ENCODE measurements at places on chromosomes 1 and 21.
A peak's percentile ranks its signal among the peaks of the same experiment; 100 is the strongest.

GRCh38 chr1:6246497-6247467 lies 2.8 kb downstream of the HES3 start:
- H3K4me1 ChIP-seq = peaks cover 17% of the 10 kb centered on the region
- no peak overlapping the region for H3K4me3 ChIP-seq
- H3K27me3 ChIP-seq = peaks cover 67% of the 10 kb centered on the region
- no peak overlapping the region for H3K27ac ChIP-seq
- peak; percentile 74 for DNase-seq

GRCh38 chr1:108502138-108502537 lies 52.0 kb downstream of the NBPF6 start:
- no peak overlapping the region for H3K4me3 ChIP-seq
- no peak overlapping the region for H3K27ac ChIP-seq
- H3K4me1 ChIP-seq = no peaks in the 10 kb centered on the region
- no peaks in the 10 kb centered on the region for H3K36me3 ChIP-seq
- H3K27me3 ChIP-seq = no peaks in the 10 kb centered on the region
- DNase-seq = no peak

- H3K27ac ChIP-seq = peak overlapping the region; percentile 34
- H3K36me3 ChIP-seq = no peaks in the 10 kb centered on the region
Measured at GRCh38 chr1:15156807-15157380, 3.3 kb downstream of the TMEM51 start.

DNA sequence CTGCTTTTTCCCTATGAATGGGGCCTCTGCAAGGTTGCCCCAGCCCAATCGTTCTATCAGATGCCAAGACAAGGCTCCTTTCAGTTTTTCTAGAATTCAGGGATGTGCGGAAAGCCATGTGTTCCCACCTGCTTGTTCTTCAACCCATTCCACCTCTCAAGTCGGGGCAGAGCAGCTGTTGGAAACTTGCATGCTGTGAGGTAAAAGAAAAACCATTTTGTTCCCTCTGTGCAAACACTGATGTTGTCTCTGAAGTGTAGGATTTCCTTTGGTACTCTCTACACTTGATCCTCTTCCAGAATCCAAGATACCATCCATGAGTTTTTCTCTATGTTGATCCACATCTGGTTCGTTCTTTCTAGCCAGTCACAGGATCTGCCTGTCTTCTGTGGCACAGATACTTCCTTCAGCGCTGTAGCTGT lies 7.3 kb downstream of the IER5 start:
- H3K36me3 ChIP-seq = no peaks in the 10 kb centered on the region
- H3K4me3 ChIP-seq = no peak overlapping the region
- no peak for DNase-seq
- H3K27ac ChIP-seq = peak overlapping the region; percentile 2
- H3K4me1 ChIP-seq = peaks cover 61% of the 10 kb centered on the region
- H3K27me3 ChIP-seq = no peaks in the 10 kb centered on the region

DNA sequence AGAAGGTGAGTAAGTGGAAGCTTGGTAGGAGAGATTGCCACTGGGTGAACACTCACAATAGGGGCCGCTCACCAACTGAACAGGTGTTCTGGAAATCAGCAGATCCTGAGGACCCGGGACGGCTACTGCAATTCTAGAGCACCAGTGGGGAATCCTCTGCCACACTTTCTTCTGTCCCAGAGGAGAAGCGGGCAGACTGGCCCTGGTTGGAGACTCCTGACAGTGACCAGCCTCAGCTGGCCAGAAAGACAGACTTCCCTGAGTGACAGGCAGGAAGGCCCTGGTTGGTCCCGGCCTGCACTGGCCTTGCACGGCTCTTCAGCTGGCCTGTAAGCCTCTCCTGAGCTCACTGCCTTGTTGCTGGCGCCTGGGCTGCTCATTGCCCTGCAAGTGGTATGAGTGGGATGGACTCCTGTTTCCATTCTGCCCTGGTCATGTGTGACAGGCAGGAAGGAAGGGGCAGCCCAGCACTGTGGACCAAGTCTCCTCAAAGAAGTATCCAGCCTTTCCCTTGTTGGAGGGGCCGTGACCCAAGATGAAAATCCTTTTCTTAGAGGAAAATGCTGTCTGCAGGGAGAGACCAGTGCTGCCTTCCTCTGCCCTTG lies 34.5 kb downstream of the MAN1C1 start:
- no peaks in the 10 kb centered on the region for H3K27me3 ChIP-seq
- H3K4me1 ChIP-seq = peaks cover 25% of the 10 kb centered on the region
- H3K36me3 ChIP-seq = no peaks in the 10 kb centered on the region
- DNase-seq = no peak

DNA sequence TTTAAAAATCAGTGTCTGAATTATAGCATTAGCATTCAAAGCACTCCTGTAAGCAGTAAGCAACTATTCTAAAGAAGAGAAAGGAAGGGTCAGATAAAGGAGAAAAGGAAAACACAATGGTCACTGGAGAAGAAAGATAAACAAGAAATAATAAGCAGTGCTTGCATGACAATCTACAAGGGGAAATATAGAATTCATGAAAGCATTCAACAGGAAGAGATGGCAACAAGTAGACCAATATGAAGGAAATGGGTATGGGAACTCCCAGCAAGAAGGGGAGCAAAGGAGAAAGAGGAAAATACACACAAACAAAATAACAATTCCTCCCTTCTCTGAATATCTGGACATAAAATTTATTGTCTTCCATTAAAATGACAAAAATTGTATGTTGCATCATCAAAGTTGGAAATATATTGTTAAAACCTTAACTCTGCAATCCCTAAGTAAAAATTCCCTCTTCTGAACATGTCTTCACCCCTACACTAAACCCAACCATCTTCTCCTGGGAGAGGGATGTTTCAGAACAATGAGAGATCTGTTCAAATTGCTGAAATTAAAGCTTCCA lies 206.3 kb upstream of the SAMSN1 start:
- no peak overlapping the region for H3K4me3 ChIP-seq
- no peaks in the 10 kb centered on the region for H3K4me1 ChIP-seq
- H3K27me3 ChIP-seq = no peaks in the 10 kb centered on the region
- DNase-seq = no peak
- no peak overlapping the region for H3K27ac ChIP-seq
- H3K36me3 ChIP-seq = no peaks in the 10 kb centered on the region

- peak overlapping the region; percentile 50 for H3K27ac ChIP-seq
- H3K27me3 ChIP-seq = no peaks in the 10 kb centered on the region
- H3K4me3 ChIP-seq = no peak overlapping the region
- H3K4me1 ChIP-seq = peaks cover 37% of the 10 kb centered on the region
- peak; percentile 82 for DNase-seq
Measured at GRCh38 chr21:25934771-25935224, 200.0 kb downstream of the GABPA start.

DNA sequence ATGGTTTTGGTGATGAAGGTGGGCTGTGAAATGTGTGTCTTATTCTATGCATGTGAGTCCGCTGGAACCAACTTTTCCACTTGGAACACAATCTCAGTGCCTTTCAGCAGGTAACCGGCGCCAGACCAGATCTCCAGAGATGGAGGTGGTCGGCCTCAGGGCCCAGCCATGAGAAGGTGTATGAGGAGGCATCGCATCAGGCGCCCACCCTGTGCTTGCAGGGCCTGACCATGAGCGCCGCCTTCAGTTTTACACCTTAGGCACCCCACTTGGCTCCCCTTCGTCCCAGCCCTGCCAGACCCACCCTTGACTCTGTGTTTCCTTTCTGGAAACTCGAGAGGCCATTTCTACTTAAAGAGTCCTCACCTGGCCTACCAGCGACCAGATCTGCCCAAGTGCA lies 48.6 kb upstream of the ATF3 start:
- H3K27ac ChIP-seq = no peak overlapping the region
- no peaks in the 10 kb centered on the region for H3K27me3 ChIP-seq
- H3K4me1 ChIP-seq = no peaks in the 10 kb centered on the region
- no peaks in the 10 kb centered on the region for H3K36me3 ChIP-seq

GRCh38 chr1:25645637-25646400 lies 29.2 kb downstream of the MAN1C1 start:
- no peaks in the 10 kb centered on the region for H3K36me3 ChIP-seq
- H3K27ac ChIP-seq = no peak overlapping the region
- peaks cover 18% of the 10 kb centered on the region for H3K4me1 ChIP-seq
- peak; percentile 41 for DNase-seq
- no peak overlapping the region for H3K4me3 ChIP-seq
- H3K27me3 ChIP-seq = no peaks in the 10 kb centered on the region

- peak within 1 kb of the TSS; percentile 78 for H3K27ac ChIP-seq
- peak within 1 kb of the TSS; percentile 20 for H3K4me3 ChIP-seq
- H3K27me3 ChIP-seq = no peaks in the 10 kb centered on the region
- no peaks in the 10 kb centered on the region for H3K4me1 ChIP-seq
- H3K36me3 ChIP-seq = no peaks in the 10 kb centered on the region
- peak; percentile 29 for DNase-seq
Measured at GRCh38 chr1:159076438-159077119, at the start of gene AIM2. Gene AIM2, minus strand, starts transcription at chr1:159076766. Its CDS starts 3,267 bp downstream, at chr1:159073499.

- no peak overlapping the region for H3K27ac ChIP-seq
- DNase-seq = no peak
- H3K36me3 ChIP-seq = no peaks in the 10 kb centered on the region
- H3K27me3 ChIP-seq = no peaks in the 10 kb centered on the region
- no peaks in the 10 kb centered on the region for H3K4me1 ChIP-seq
- H3K4me3 ChIP-seq = no peak overlapping the region
Measured at GRCh38 chr21:14657241-14658008, 111.3 kb upstream of the SAMSN1 start.

DNA sequence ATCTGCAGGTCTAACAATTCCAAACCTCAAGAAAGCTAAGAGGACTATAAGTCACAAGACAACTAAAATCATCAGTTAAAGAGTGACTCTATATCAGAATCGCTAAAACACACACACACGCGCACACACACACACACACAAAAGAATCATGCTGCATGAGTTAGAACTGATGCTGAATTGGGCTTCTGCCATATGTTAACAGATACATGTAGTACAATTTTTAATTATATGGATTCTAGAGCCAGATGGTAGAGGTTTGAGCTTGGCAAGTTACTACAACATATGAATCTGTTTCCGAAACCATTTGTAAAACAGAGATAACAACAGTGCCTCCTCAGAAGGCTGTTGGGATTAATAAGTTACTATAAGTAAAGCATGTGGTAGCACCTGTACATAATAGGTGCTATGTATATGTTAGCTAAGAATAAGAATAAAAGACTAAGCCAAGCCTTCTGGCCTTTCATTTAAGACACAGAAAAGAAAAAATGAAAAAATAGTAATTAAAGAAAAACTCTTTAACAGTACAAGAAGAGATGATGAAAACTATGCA lies 17.9 kb downstream of the EPRS1 start:
- H3K4me1 ChIP-seq = no peaks in the 10 kb centered on the region
- H3K27me3 ChIP-seq = no peaks in the 10 kb centered on the region
- no peak overlapping the region for H3K4me3 ChIP-seq
- H3K27ac ChIP-seq = no peak overlapping the region
- H3K36me3 ChIP-seq = peaks cover 87% of the 10 kb centered on the region

DNA sequence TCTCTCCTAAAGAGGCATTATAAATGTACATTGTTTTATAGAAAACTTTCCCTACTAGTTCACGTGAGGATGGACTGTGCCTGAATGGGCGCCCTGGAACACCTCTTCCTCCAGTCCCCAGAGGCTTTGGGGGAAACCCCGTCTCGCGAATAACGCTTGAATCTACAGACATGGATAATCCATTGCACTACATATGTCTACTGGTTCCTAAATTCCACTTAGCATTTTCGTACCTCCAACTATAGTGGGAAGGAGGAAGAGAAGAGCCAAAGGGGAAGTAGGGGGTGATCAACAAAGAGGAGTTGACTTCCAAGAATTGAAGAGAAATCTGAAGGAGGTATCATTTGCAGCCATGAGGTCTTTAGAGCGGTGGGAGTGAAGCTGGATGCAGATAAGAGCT lies 11.1 kb downstream of the BARHL2 start:
- DNase-seq = no peak
- H3K27ac ChIP-seq = no peak overlapping the region
- H3K27me3 ChIP-seq = no peaks in the 10 kb centered on the region

- no peak overlapping the region for H3K27ac ChIP-seq
- no peaks in the 10 kb centered on the region for H3K27me3 ChIP-seq
- H3K4me1 ChIP-seq = no peaks in the 10 kb centered on the region
Measured at GRCh38 chr1:12630946-12631530, 12.8 kb upstream of the AADACL4 start.

- peak; percentile 65 for DNase-seq
- no peaks in the 10 kb centered on the region for H3K27me3 ChIP-seq
- peak overlapping the region; percentile 88 for H3K27ac ChIP-seq
- H3K36me3 ChIP-seq = no peaks in the 10 kb centered on the region
- H3K4me1 ChIP-seq = peaks cover 20% of the 10 kb centered on the region
- peak overlapping the region; percentile 38 for H3K4me3 ChIP-seq
Measured at GRCh38 chr1:225746361-225747179, 31.1 kb upstream of the SRP9 start.

GRCh38 chr1:53986458-53986857 lies 31.5 kb downstream of the LDLRAD1 start:
- no peaks in the 10 kb centered on the region for H3K27me3 ChIP-seq
- no peaks in the 10 kb centered on the region for H3K36me3 ChIP-seq
- H3K4me1 ChIP-seq = no peaks in the 10 kb centered on the region
- no peak overlapping the region for H3K4me3 ChIP-seq

GRCh38 chr1:6646499-6647148 lies 22.0 kb downstream of the THAP3 start:
- DNase-seq = no peak
- peaks cover 17% of the 10 kb centered on the region for H3K36me3 ChIP-seq
- H3K27me3 ChIP-seq = no peaks in the 10 kb centered on the region
- H3K4me3 ChIP-seq = no peak overlapping the region

- no peak for DNase-seq
- no peaks in the 10 kb centered on the region for H3K36me3 ChIP-seq
- no peaks in the 10 kb centered on the region for H3K4me1 ChIP-seq
Measured at GRCh38 chr1:162772571-162773154, 17.8 kb upstream of the HSD17B7 start.

GRCh38 chr1:169601096-169601881 lies 15.0 kb upstream of the F5 start:
- H3K27ac ChIP-seq = no peak overlapping the region
- no peaks in the 10 kb centered on the region for H3K36me3 ChIP-seq
- DNase-seq = no peak
- no peaks in the 10 kb centered on the region for H3K4me1 ChIP-seq
- H3K4me3 ChIP-seq = no peak overlapping the region

DNA sequence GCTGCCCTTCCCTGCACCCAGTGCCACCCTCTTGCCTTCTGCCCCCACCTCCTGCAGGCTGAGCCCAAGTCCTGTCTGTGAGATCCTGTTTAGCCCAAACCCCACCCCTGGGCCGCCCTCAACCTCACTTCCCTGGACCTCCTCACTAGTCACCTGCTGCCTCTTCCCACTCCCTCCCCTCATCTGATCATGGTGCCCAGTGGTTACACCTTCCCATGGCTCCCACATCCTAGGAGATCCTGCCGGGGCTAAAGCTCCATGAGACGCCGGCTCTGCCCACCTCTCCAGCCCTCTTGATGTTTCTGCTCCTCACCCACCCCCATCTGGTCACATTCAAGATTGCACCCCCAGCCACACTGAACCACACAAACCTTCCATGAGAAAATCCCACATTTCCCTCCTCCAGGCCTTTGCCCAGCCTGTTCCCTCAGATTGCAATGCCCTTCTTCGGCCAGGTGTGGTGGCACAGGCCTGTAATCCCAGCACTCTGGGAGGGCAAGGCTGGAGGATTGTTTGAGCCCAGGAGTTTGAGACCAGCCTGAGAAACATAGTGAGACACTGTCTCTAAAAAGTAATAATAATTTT lies 17.0 kb downstream of the TTC39A start:
- H3K4me3 ChIP-seq = no peak overlapping the region
- H3K36me3 ChIP-seq = no peaks in the 10 kb centered on the region
- H3K27ac ChIP-seq = peak overlapping the region; percentile 81
- peaks cover 20% of the 10 kb centered on the region for H3K4me1 ChIP-seq
- DNase-seq = no peak

- H3K27ac ChIP-seq = no peak overlapping the region
- no peak overlapping the region for H3K4me3 ChIP-seq
- no peak for DNase-seq
Measured at GRCh38 chr1:116880917-116881316, 28.8 kb upstream of the PTGFRN start.
